Astrocyte of the spinal cord (primary cell): ENCODE measurements at places on chromosomes 5 and 9.
A peak's percentile ranks its signal among the peaks of the same experiment; 100 is the strongest.

GRCh38 chr5:66230551-66230950, 86.5 kb downstream of the SREK1 start:
- DNase-seq, result peak; percentile 32

- no peak for DNase-seq
Observed at GRCh38 chr5:41404757-41405156, 105.6 kb downstream of the PLCXD3 start.

GRCh38 chr5:68329554-68330255, 114.1 kb downstream of the PIK3R1 start:
- DNase-seq, result no peak

DNA sequence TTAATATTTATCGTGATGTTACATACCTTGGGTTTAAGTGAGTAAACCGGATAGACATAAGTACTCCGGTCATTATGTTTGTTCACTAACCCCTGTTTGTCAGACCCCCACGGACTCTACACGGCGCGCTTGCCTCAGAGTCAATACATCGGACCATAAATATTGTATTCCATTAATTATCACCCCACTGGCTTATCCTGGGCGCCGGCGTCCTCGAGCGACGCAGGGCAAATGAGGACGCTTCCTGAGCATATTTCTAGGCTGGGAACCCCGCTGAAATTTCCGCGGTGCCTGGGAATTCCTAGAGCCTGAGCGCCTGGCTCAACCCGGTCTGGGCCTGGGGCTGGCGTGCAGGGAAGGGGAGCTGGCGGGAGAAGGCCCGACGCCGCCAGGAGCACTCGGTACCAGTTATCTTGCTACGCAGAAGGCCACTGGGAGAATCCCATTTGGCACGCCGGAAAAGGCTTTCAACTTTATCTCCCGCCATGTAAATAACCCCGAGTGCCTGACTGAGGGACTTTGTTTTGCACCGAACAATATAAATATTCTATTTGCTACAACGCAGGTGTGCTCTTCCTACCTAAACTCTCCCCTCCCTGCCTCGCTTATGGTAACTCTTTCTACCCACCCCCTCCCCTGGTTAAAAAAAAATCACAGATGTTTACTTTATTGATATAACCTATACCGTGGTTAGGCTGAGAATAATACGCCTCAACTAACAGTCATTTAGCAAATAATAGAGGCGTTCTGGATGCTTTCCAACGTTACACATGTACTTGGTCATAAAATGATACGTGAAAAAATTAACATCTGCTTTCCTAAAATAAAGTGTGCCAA, 19.4 kb downstream of the NR2F1 start:
- peak; percentile 55 for DNase-seq

DNA sequence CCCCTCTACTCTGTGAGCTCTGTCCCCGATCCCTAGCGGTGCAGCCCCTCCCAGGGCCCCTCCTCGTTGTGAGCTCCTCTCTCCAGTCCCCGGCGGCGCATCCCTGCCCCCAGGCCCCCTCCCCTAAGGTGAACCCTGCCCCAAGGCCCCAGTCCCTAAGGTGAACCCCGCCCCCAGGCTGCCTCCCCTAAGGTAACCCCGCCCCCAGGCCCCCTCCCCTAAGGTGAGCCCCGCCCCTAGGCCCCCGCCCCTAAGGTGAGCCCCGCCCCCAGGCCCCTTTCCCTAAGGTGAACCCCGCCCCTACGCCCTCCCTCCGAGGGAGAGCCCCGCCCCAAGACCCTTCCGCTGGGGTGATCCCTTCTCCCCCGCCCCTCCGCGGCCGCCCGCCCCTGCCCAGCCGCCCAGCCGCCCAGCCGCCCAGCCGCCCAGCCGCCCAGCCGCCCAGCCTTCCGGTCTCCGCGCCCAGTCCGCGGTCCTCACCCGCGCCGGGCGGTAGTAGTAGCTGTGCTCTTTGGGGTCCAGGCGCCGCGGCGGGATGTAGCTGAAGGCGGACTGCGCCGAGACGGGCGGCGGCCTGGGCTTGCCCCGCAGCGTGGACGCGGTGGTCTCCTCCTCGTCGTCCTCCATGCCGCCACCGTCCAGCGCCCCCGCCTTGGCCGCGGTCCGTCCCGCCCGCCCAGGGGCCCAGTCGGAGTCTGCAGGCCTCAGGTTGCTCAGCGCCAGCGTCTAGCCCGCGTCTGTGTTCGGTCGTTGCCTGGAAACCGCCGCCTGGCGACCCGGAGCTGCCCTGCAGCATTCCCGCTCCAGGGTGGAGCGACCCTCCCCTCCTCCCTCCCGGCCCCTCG, at the start of gene CFAP90:
CFAP90 (minus strand) TSS at position 739 of the 845 bp plus-strand sequence; CDS start at position 627, 112 bp downstream.
- peak; percentile 41 for DNase-seq

GRCh38 chr5:103582364-103582763, 19.8 kb upstream of the NUDT12 start:
- DNase-seq, result peak; percentile 55

DNA sequence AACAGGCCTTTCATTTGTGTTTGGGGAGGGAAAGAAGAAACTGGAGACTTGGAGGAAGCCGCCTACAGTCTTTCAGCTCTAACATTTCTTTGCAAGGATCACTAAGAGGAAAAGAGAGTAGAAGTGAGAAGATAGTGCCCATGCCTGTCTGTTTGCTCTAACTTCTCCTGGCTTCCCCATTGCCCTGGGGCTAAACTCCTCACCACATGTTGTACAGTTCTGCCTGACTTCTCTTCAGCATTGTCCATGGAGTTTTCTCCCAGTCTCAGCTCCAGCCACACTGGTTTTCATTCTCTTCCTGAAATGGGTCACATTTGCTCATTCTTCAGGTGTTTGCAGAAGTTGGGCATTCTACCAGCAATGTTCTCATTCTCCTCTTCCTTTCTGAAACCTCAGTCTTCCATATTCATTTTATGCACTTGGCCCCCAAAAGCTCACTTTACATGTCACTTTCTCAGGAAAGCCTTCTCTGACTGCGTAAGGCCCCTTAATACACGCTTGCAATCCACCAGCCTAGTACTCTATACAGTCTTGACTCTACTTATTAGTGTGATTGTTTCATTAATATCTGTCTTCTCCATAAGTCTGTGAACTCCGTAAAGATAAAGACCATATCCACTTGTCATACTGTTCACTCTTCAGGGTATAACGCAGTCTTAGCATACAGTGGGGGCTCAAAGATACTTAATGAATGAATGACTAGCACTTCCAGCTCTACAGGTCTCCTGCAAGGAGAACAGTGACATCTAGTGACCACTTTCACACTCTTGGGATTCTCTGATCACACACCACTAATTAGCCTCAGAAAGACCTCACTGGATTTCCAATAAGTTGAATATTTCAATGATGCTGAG, 40.2 kb upstream of the TRIM32 start:
- DNase-seq, result peak; percentile 54

GRCh38 chr9:129467004-129467588, 153.8 kb downstream of the C9orf50 start:
- DNase-seq, result no peak

GRCh38 chr5:167903243-167903642, 388.2 kb upstream of the WWC1 start:
- no peak for DNase-seq

DNA sequence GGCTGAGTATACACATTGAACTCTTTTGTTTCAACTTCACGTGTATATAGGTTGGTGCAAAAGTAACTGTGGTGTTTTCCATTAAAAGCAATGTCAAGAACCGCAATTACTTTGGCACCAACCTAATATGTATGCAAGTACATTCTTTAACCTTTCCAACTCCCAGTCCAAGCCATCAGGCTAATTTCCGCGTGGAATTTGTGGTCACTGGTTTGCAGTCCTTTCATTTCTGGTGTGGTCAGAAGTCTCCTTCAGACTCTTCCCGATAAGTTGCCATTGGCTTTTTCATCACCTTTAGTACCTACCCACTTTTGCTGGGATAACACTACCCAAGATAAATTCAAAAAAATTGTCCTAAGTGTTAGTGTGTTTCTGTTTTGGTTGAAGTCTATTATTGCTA, 84.0 kb downstream of the RGS3 start:
- DNase-seq, result no peak

DNA sequence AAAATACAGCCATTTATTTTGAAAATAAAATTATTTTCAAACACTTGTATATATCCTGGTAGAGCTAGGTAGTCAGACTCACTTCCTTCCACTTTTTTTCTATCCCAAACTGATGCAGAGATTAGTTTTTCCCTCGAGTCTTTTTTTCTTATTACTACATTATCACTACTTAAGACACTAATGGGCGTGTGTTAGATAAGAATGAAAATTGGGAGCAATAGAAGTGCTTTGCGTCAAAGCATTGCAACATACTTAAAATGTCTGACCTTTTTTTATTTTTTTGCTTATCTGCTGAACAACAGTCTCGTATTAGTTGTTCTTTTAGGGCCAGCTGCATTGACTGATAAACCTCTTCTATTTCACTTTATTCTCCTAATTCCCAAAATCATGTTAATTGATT, 1278.7 kb downstream of the CDH12 start:
- DNase-seq, result no peak

DNA sequence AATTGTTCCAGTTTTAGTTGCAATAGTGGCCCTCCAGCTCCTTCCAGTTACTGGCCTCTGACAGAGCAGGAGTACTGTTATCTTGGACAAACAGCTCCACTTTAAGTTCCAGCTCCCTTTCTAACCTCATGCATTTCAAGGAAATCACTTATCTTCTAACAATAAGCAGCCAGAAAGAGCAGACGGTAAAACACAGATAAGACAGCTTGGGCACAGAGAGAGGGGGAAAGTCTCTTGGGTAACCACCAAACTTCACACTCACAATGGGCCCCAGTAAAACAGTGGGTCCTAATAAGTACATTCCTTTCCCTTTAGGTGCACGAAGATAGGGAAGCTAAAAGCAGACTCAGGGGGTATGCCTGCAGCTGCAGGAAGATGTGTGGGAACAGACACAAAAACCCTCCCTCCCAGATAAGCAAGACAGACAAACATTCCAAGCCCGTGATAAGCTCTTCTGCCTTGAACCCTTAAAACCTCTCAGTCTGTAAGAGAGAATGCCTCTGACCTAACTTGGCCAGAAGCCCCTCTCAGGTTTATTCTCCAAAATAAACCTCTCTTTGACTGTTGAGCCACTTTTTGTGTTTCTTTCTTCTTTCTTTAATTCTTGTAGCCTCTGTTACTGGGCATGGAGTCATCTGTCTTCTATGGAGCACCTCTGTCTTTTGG, 30.8 kb downstream of the OR1J1 start:
- no peak for DNase-seq

- DNase-seq, result no peak
Observed at GRCh38 chr9:130409246-130409645, 35.5 kb upstream of the ASS1 start.

DNA sequence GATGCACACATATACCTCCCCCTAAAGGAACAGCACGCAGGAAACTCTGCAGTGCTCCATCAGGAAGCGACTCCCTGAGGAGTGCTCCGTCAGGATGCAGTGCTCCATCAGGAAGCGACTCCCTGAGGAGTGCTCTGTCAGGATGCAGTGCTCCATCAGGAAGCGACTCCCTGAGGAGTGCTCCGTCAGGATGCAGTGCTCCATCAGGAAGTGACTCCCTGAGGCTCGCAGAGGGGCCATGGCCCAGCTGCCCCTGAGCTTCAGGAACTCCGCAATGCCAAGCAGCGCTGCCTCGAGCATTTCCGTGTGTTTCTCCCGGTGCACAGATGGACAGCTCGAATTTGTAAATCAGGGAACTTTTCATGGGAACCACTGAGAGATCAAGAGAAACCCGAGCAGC, 88.1 kb downstream of the PAX5 start:
- DNase-seq, result no peak

GRCh38 chr5:33524476-33524875, 83.7 kb downstream of the TARS1 start:
- no peak for DNase-seq

DNA sequence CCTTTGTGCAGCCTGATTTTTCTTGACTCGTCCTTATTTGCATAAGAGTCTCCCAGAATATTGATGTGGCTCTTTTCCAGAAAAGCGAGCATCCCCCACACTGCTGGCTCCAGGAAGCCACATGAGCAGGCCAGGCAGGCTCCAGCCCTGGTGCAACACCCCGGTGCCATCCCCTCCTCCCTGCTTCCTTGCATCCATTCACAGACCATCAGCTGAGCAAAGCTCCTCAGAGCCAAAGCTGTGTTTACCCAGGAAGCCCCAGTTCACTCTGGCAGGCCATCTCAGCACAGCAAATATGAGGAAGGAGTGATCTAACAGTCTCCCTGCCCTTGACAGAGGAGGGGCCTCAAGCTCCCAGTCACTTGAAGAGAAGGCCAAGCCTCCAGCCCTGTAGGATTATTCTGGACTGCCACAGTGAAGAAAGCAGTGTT, 34.4 kb downstream of the INSYN2B start:
- DNase-seq, result peak; percentile 89

GRCh38 chr9:99169982-99170761, 51.6 kb downstream of the ALG2 start:
- DNase-seq, result no peak

DNA sequence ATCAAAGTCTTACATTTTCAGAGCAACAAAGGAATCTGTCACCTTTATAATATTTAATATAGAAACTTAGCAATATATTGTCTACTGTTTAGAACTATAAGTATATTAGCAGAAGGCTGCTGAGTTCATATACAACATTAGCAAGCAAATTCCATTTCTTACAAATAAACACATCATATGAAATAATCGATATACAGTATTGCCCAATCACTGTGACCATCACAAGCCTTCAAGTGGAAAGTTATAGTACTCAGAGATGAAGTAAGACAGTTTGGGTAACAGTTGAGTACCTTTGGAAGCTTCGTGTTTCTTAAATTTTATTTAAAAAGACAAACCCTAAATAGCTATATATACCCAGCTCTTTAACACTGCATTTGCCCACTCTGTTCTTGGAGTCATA, 135.2 kb upstream of the IRX1 start:
- no peak for DNase-seq

- DNase-seq, result no peak
Observed at GRCh38 chr5:72298711-72299110, 21.3 kb downstream of the MRPS27 start.

- DNase-seq, result peak; percentile 16
Observed at GRCh38 chr5:89729623-89730301, 679.8 kb downstream of the CETN3 start.

GRCh38 chr5:113806250-113806649, 292.8 kb downstream of the YTHDC2 start:
- peak; percentile 28 for DNase-seq

- no peak for DNase-seq
Observed at GRCh38 chr5:568809-569208, 43.3 kb upstream of the CEP72 start.

- peak; percentile 61 for DNase-seq
Observed at GRCh38 chr9:132800038-132800648, 77.9 kb downstream of the AK8 start.

- no peak for DNase-seq
Observed at GRCh38 chr5:1943481-1943880, 60.8 kb upstream of the IRX4 start.

DNA sequence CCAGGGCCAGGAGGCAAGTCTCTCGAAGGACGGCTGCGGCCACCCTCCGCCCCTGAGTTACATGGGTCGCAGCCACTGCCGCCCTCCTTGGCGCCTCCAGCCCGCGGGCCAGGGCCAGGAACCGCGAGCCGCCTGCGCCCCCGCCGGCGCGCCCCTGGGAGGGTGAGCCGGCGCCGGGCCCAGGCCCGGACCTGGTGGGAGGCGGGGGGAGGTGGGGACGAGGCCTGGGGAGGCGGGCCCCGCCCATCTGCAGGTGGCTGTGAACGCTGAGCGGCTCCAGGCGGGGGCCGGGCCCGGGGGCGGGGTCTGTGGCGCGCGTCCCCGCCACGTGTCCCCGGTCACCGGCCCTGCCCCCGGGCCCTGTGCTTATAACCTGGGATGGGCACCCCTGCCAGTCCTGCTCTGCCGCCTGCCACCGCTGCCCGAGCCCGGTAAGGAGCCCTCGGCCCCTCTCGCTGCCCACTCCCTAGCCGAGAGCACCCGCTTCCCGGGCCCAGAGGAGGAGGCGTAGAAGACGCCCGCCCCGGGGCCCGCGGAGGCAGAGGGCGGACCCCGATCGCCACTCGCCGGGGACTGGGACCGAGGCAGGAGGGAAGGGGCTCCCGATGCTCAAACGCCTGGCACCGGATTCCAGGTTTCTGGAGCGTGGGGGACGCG, at the start of gene ASS1:
ASS1 (plus strand) TSS at position 397 of the 657 bp plus-strand sequence. CDS start 7,268 bp downstream, outside the sequence.
- DNase-seq, result peak; percentile 23
